ENCODE measurements at places on chromosomes 5 and 9.

DNA sequence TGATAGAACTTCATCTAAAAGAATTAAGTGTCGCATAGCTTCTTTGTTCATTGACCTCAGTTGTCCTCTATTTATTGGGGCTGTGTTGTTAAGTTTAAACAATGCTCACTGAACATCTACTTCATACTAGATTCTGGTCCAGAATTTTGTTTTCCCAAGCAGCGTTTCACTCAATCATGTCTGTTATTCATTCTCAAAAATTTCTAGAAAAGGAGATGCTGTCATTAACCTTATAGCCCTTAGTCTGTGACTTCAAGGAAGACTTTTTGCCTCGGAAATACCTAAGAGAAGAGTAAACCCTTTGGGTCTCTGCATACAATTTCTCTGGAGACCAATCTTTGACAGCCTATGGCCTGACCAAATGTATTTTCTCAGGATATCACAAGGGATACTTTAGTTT is 171.7 kb downstream of the FGF1 start:
- DNase-seq: no peak

DNA sequence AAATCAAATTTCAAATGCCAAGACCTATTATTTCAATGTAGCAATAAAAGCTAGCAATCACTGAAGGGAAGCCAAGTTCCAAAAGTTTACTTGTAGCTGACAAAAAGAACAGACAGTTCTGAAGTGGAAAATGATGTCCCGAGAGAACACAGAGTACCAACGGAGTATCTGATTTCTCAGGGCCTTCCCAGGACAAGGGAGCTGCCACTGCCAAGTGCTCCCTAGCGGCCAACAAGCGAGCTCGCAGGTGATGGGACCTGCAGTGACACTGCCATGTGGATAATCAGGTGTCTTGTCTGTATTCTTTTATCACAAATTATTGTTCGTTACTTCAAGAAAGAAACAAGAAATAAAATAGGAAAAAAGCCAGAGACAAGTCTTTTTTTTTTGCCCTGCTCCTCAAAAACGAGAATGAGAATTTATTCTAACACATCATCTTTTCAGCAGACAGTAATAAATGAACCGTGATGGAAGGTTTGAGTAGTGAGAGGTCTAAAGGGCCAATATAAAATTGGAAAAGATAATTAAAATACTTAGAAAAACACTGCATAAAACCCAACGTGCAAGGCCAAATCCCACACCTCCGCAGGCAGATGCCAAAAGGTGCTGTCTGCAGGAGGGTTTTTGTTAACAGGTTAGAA is 159.4 kb downstream of the MYO10 start:
- DNase-seq: no peak

DNA sequence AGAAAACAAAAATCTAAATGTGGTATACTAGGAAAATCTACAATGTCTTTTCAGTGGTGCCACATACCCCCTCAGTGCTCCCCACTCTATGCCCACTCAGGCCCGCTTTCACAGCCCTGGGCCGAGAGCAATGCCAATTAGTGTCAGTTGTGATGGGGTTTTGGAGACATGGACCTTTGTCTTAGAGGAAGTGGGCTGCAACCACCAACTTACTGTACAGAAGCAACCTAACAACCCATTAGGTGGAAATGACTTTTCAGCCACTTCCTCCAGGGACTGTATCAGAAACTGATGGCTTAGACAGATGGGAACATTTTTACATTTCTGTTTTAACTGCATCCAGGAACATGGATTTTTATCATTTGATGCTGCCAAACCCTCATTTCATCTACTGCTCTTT is 268.0 kb downstream of the BNC2 start:
- DNase-seq: no peak

DNA sequence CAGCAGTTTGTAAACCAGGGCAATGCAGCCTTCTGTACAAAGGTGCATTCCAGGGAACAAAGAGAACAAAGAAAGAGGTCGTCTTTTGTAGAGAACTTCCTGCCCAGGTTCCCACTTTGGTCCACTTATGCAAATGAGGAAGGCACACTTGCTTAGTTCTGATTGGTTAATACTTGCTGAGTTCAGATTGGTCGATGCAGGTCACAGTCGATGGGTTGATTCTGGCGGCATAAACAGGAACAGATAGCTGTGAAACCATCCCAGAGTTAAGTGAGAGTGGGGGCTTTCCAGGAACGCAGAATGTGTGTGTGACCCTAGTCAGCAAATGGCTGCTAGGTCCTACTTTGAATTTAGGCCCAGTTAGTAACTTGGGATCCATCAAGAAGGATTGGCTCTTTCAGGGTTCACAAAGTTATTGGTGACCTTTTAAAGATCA is 1.8 kb upstream of the ADAMTS13 start:
- DNase-seq: no peak

- no peak for DNase-seq
These were observed 27.3 kb downstream of the ANP32B start for GRCh38 chr9:98010445-98010844.

DNA sequence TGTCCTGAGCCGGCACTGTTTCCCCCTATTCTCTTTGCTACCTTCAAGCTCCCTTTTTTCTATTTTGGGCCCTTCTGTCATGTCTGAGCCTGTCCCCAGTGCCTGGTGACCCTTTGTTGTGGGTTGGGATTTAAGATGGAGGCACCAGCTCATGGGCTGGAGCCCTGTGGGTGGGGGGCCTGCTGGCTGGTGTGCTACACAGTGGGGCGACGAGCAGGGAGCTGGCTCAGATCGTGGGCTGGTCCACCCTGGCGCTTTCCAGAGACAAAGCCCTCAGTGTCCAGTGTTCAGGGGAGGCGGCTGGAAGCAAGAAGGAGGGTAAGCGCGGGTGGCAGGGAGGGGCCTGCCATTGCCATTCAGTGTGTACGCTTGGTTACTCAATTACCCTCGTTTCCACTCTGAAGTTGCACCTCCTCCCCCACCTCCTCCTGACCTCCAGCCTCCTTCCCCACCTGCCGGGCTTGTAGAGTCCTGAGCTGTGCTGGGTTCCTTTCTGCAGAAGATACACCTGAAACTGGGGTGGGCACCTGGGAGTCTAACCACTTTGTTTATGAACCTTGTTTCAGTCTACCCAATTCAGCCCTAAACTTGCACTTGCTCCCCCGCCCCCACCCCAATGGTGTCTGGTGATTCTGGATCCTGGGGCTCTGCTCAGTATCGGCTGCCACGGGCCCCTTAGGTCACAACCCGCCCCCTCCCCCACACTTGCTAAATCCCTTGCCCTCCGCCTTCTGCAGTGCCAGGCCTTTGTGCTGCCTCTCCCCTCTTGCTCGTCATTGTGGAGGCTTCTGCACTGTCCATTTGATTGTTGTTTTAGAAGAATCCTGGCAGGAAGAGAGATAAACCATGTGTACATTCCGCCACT is 49.9 kb downstream of the MVB12B start:
- peak; percentile 77 for DNase-seq

DNA sequence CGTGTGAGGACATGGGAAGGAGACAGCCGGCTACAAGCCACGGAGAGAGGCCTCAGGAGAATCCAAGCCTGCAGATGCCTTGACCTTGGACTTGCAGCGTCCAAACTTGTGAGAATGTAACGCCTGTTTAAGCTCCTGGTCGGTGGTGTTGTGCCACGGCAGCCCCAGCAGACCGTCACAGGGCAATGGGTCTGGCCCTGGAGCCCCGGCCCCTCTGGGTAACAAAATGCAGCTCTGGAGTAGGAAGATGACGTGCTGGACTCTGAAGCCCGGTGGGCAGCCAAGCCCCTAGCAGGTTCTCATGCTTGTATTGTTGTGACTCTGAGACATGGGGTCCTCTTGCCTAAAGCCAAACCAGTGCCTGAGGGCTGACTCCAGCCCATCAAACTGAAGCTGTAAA is 174.7 kb downstream of the IRX2 start:
- no peak for DNase-seq

DNA sequence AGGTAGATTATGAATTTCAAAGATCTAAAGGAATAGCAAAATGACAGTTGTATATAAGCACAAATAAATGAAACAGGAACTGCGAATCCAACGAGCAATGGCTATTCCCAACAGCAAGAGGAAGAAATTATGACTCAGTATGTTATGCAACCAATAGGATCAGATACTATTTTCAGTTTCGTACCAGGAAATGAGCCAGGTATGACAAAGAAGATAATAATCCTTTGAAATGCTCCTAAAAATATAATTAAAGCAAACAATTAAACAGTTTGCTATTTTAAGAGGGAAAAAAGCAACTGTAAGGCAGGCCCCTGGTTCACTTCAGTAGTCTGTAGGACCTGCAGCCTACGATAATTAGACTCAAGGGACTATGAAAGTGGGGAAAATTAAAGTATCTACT is 58.9 kb downstream of the AUH start:
- DNase-seq: no peak

- no peak for DNase-seq
These were observed 162.6 kb downstream of the GLIS3 start for GRCh38 chr9:4137234-4137633.

- DNase-seq: no peak
These were observed 178.3 kb downstream of the HSPA4 start for GRCh38 chr5:133229931-133230664.

GRCh38 chr5:135999406-136000139 is 29.2 kb upstream of the TGFBI start:
- no peak for DNase-seq

DNA sequence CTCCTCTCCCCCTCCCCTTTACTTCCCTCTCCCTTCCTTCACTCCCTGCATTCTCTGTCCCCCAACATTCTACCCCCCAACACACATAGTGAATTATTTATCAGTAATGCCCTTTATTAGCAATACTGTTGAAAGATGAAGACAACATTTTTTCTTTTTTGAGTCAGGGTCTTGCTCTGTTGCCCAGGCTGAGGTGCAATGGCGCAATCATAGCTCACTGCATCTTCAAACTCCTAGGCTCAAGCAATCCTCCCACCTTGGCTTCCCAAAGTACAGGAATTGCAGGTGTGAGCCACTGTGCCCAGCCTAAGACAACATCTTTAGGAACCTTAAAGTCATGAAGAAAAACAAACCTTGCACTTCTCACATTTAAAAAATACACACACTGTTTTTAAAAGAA is 130.6 kb downstream of the ZNF462 start:
- DNase-seq: no peak

DNA sequence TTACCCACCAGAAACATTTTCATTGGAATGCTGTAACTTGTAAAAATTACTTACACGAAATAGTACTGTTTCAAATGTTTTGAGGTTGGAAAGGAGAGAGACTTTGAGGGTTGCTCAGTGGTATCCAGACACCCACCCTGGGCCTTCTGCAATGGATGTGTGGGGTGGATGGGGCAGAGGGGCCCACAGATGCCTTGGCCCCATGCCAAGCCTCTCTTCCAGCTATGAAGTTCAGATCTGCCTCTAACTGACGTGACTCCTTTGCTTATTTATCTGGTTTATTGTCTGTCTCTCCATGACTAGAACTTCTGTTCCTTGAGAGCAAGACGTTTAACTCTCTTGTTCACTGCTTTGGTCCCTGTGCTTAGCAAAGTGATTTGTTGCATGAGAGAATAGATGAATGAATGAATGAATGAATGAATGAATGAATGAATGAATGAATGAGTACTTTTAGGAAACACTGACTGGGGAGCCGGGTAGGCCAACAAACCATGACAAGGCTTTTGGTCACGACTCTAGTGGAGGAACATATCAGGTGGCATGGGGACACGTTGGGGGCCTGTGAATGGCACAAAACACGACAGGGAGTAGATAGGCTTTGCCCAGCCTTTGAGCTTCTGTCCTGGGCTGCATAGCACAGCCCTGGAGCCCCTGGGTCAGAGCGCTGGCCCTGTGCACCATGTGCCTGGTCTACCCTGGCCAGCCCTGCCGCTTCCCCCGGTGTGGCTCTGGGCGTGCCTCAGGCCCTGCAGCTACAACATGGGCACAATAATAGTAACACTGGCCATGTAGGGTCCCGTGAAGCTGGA is 31.8 kb downstream of the AK8 start:
- no peak for DNase-seq

DNA sequence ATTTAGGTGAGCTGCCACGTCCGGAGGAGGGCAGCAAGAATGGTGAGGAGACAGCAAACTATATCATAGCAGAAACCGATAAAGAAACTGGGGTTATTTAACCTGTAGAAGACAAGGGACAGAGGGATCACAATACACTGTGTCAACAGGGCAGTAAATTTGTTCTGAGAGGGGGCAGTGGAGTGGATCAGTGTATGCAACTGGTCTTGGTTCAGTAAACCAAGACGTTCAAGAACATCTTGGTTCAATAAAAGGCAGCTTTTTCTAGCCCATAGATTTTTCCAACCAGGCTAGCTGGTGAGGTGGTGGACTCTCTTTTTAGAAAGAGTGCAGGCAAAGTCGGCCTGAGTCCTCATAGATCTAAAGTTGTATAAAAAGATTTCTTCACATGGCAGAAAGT is 55.3 kb downstream of the PLAC8L1 start:
- no peak for DNase-seq

GRCh38 chr5:30156156-30156555 is 1037.3 kb upstream of the CDH6 start:
- no peak for DNase-seq

Measured in NCI-H1105 (cell line).